Breast epithelium (tissue), 4 donors: ENCODE measurements at places on chromosomes 1 and 21.

GRCh38 chr1:215583185-215583749 lies 16.2 kb downstream of the KCTD3 start:
- no peaks in the 10 kb centered on the region for H3K4me1 ChIP-seq
- H3K27ac ChIP-seq: peak overlapping the region; percentile 58
- no peak for DNase-seq

DNA sequence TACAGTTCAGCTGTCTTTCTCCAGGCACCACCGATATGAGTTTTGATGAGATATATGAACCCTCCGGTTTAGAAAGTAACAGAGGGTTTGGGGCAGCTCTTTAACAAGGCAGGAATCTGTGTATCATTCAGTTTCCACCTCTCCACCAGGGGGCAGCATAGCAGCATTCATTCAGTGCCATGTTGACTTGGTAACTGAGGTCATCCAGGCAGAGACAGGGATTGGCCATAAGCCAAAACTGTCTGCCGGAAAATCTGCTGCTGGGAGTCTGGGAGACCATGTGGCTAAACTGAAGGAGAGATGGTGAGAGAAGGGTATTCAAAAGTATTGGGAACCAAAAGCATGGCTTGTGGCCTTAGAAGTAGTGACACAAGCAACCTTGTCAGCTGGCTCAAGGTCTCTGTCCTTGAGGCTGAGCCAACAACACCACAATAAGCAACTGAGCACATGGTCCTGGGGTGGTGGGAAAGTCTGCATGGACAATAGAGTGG lies 98.5 kb downstream of the LMX1A start:
- no peaks in the 10 kb centered on the region for H3K36me3 ChIP-seq
- H3K27me3 ChIP-seq: no peaks in the 10 kb centered on the region
- no peak overlapping the region for H3K27ac ChIP-seq
- H3K4me3 ChIP-seq: no peak overlapping the region
- DNase-seq: peak; percentile 68

DNA sequence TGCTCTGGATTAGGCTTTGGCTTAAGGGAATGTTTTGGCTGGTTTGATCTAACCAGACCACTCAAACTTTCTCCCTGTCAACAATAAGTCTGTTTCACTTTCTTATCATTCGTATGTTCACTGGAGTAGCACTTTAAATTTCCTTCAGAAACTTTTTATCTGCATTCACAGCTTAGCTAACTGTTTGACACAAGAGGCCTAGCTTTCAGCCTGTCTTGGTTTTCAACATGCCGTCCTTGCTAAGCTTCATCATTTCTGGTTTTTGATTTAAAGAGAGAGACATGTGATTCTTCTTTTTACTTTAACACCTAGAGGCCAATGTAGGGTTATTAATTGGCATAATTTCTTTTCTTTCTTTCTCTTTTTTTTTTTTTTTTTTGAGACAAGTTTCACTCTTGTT lies 14.9 kb upstream of the CYB5R1 start:
- DNase-seq: no peak
- H3K27ac ChIP-seq: no peak overlapping the region
- no peak overlapping the region for H3K4me3 ChIP-seq
- H3K36me3 ChIP-seq: no peaks in the 10 kb centered on the region
- no peaks in the 10 kb centered on the region for H3K4me1 ChIP-seq

DNA sequence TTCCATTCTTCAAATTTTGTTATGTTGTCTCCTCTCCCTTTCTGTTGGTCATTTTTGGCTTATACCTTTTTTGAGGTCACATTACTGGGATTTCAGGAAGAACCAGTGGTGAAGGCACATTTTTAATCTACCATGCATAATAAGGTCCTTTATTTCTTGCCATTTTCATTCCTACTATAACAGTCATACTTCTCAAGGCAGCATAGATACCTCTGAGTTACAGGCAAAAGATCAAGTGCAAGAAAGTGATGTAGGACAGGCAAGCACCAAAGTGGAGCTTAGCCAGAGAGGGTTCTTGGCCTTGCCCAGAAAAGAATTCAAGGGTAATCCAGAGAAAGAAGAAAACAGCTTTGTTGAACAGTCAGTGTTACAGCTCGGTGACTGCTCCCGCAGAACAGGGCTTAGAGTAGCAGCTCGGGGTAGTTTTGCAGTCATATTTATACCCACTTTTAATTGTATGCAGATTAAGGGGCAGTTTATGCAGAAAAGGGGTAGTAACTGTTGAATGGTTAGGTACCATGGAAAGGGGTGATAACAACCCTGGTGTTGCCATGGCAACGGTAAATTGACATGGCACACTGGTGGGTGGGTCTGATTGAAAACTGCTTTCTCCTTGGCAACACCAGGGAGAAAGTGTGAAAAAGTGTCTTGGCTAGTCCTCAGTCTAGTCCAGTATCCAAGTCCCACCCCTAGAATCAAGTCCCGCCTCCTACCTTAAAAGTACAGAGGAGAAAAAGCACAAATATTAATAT lies 39.6 kb upstream of the DOCK7 start:
- H3K27ac ChIP-seq: peak overlapping the region; percentile 5
- no peak for DNase-seq
- H3K36me3 ChIP-seq: no peaks in the 10 kb centered on the region
- H3K27me3 ChIP-seq: no peaks in the 10 kb centered on the region
- no peaks in the 10 kb centered on the region for H3K4me1 ChIP-seq

GRCh38 chr1:98991127-98992012 lies 13.3 kb downstream of the PLPPR5 start:
- H3K27ac ChIP-seq: no peak overlapping the region
- no peaks in the 10 kb centered on the region for H3K4me1 ChIP-seq
- DNase-seq: no peak
- H3K27me3 ChIP-seq: no peaks in the 10 kb centered on the region
- no peak overlapping the region for H3K4me3 ChIP-seq

- H3K36me3 ChIP-seq: no peaks in the 10 kb centered on the region
- no peaks in the 10 kb centered on the region for H3K27me3 ChIP-seq
- peak overlapping the region; percentile 85 for H3K4me3 ChIP-seq
Measured at GRCh38 chr1:41241354-41241748, 755 bp downstream of the SCMH1 start.

DNA sequence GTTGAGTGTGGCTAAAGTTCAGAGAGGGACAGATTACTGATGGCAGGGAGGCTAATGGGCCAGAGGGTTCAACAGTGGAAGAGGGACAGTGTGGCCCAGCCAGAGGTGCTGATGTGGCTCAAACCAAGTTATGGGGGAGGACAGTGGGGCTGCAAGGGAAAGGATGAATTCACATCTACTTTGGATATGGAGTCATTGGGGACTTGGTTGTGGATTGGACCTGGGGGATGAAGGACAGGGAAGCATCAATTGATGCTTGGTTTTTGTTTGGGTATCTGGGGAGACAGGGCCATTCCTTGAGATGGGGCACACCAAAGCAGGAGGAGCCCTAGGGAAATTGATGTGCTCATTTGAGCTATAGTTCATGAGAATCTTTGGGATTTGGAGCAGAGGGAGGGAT lies 23.3 kb downstream of the FOXO6 start:
- H3K4me3 ChIP-seq: no peak overlapping the region
- H3K4me1 ChIP-seq: peaks cover 11% of the 10 kb centered on the region
- H3K27me3 ChIP-seq: no peaks in the 10 kb centered on the region

DNA sequence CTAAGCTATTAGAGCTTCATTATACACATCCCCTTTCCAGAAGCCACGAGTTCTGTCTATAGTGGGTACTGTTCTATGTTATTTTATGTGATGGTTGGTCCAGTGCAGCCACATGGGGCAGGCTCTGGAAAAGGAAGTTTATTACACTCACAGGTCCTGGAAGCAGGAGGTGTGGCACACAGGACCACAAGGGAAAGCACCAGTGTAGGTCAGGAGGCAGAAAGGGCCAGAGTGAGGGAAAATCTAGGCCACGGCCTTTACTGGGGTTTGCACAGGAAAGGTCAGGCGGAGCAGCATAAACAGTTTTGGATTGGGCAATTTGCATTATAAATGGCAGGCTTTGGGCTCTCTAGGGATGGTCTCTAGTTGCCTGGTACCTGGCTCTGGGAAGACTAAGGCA lies 21.8 kb upstream of the CNIH3 start:
- H3K4me1 ChIP-seq: no peaks in the 10 kb centered on the region
- H3K27me3 ChIP-seq: no peaks in the 10 kb centered on the region
- H3K36me3 ChIP-seq: no peaks in the 10 kb centered on the region
- no peak overlapping the region for H3K27ac ChIP-seq
- no peak for DNase-seq

DNA sequence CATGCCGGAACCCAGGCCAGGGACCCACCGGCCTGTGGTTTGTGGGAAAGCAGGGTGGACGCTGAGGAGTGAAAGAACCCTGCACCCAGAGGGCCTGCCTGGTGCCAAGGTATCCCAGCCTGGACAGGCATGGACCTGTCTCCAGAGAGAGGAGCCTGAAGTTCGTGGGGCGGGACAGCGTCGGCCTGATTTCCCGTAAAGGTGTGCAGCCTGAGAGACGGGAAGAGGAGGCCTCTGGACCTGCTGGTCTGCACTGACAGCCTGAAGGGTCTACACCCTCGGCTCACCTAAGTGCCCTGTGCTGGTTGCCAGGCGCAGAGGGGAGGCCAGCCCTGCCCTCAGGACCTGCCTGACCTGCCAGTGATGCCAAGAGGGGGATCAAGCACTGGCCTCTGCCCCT lies 18.5 kb downstream of the CSF1 start:
- no peaks in the 10 kb centered on the region for H3K27me3 ChIP-seq
- DNase-seq: no peak
- H3K4me3 ChIP-seq: no peak overlapping the region

DNA sequence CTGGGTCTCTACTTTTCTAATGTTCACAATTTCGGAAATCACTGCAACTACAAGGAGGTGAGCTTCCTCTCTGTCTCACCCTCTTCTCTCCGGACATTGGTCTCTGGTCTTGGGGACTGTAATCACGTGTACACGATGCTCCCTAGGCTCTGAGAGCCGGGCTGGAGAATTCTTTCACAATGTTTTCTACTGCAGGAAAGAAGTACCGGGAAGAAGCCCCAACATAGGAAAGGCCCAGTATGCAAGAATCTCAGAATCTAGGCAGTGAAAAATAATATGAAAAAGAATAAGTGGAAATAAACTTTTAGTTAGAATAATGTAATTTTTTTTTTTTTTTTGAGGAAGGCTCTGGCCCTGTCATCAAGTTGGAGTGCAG lies 13.5 kb upstream of the HJV start:
- H3K36me3 ChIP-seq: no peaks in the 10 kb centered on the region
- H3K27ac ChIP-seq: peak overlapping the region; percentile 78
- H3K27me3 ChIP-seq: no peaks in the 10 kb centered on the region
- DNase-seq: no peak

GRCh38 chr1:8595941-8596340 lies 221.5 kb downstream of the RERE start:
- H3K36me3 ChIP-seq: no peaks in the 10 kb centered on the region
- no peak for DNase-seq
- H3K4me3 ChIP-seq: no peak overlapping the region
- no peaks in the 10 kb centered on the region for H3K27me3 ChIP-seq
- no peaks in the 10 kb centered on the region for H3K4me1 ChIP-seq
- no peak overlapping the region for H3K27ac ChIP-seq

DNA sequence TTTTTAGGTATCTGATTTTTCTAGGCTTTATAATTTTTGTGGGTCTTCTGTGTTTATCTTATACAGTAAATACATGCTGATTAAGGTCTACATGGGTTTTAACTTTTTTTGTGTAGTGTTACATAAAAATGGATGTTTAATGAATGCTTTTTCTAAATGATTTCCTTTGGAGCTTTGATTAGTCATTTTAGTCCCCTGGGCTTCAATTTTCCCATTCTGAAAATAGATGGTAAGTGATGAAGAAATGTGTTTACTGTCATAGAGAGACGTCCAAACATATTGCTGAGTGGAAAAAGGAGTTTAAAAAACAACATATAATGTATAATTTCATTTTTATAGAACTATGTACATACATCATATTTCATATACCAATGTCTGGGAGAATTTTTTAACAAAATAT lies 140.9 kb upstream of the HMCN1 start:
- no peaks in the 10 kb centered on the region for H3K27me3 ChIP-seq
- H3K27ac ChIP-seq: no peak overlapping the region

- no peak overlapping the region for H3K4me3 ChIP-seq
- H3K4me1 ChIP-seq: peaks cover 7% of the 10 kb centered on the region
- no peaks in the 10 kb centered on the region for H3K27me3 ChIP-seq
- H3K27ac ChIP-seq: no peak overlapping the region
- H3K36me3 ChIP-seq: no peaks in the 10 kb centered on the region
- DNase-seq: no peak
Measured at GRCh38 chr1:229280037-229280828, 9.3 kb downstream of the RAB4A start.

DNA sequence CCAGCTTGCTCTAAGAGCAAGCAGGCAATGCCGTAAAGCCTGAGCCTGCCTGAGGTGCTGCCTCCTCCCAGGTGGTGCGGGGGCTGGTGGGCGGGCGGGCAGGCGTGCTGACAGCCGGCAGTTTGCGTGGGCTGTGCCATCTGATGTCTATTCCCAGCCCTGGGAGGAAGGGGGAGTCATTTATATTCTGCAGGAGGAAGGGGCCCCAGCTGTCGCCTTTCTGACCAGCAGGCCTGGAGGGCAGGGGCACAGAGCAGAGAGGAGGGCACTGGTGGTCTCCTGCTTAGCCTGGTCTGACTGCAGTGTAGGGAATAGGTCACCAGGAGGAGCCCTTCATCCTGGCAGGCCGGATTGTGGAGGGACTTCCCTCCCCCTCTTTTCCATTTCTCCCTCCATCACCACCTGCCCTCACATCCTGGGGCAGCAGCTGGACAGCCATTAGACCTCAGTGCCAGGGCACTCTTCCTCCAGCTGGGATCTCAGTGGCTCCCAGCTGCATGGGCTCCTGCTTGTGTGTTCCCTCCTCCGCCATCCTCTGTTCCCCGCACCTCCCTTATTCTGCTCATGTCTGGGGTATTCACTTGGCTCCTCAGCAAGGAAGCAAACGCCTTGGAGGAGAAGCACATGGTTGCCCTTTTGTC lies 4.4 kb downstream of the CYB561D1 start:
- H3K4me3 ChIP-seq: no peak overlapping the region
- H3K27ac ChIP-seq: no peak overlapping the region
- no peaks in the 10 kb centered on the region for H3K36me3 ChIP-seq
- H3K4me1 ChIP-seq: no peaks in the 10 kb centered on the region

GRCh38 chr1:61081686-61082310 lies 563 bp upstream of the NFIA start:
- H3K27me3 ChIP-seq: no peaks in the 10 kb centered on the region
- peak overlapping the region; percentile 98 for H3K4me3 ChIP-seq
- peaks cover 10% of the 10 kb centered on the region for H3K4me1 ChIP-seq
- peak; percentile 54 for DNase-seq
- peak overlapping the region; percentile 86 for H3K27ac ChIP-seq
